ENCODE measurements at places on chromosomes 16 and 17. TPM values are rescaled to one million over a fixed set of nuclear protein-coding genes. Genes with fewer than 3 reads are reported as not detected.

The BAIAP3 gene
- 1.3 TPM for polyA plus RNA-seq

GRCh38 chr17:83025636-83026280, 53.7 kb upstream of the METRNL start:
- no peak for DNase-seq

DNA sequence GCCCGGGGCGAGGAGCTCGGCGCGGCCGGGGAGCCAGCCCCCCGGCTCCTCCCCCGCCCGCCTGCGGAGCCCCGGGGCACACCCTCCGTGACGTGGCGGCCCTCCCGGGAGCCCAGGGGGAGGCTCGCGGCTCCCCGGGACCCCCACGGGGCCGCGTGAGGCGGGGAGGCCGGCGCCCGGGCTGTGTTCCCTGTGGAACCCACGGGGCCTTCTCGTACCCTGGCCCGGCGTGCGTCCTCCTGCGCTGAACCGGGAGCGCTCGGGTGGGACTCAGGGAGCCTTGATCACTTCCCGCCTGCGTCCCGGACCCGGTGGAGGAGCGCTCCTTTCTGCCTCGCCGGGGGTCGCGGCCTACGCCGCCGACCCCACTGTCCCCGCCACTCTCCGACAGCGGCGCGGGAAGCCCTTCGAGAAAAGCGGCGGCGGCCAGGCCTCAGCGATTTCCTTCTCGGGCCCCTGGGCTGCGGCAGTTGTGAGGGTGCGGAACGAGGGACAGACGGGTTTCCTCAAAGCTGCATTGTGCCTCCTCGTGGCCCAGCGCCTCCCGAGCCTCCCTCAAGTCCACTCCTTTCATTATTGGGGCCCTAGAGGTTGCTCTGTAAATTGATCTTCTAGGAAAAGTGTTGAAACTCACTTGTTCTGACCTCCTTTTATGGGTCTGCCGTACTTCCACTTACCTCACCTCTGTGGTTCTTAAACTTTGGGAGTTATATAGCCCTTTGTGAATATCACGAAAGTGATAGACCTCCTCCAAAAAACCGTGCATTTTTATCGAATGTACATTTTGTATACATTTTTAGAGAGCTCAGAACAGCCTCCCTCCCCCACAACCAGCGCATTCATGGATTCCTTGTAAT, 597 bp downstream of the LIG3 start:
- DNase-seq = peak; percentile 80

The TP53TG3C gene
- polyA plus RNA-seq = not detected

GRCh38 chr17:63881935-63882601, at the start of gene GH2:
TSS of gene GH2 (minus strand) at chr17:63881944. CDS start at chr17:63881801, 143 bp downstream.
- peak; percentile 32 for DNase-seq

- no peak for DNase-seq
These were observed 29.7 kb upstream of the KIF2B start for GRCh38 chr17:53792997-53793396.

The PARN gene
- 15.0 TPM for polyA plus RNA-seq

GRCh38 chr17:6361733-6362132, 73.2 kb downstream of the AIPL1 start:
- no peak for DNase-seq

DNA sequence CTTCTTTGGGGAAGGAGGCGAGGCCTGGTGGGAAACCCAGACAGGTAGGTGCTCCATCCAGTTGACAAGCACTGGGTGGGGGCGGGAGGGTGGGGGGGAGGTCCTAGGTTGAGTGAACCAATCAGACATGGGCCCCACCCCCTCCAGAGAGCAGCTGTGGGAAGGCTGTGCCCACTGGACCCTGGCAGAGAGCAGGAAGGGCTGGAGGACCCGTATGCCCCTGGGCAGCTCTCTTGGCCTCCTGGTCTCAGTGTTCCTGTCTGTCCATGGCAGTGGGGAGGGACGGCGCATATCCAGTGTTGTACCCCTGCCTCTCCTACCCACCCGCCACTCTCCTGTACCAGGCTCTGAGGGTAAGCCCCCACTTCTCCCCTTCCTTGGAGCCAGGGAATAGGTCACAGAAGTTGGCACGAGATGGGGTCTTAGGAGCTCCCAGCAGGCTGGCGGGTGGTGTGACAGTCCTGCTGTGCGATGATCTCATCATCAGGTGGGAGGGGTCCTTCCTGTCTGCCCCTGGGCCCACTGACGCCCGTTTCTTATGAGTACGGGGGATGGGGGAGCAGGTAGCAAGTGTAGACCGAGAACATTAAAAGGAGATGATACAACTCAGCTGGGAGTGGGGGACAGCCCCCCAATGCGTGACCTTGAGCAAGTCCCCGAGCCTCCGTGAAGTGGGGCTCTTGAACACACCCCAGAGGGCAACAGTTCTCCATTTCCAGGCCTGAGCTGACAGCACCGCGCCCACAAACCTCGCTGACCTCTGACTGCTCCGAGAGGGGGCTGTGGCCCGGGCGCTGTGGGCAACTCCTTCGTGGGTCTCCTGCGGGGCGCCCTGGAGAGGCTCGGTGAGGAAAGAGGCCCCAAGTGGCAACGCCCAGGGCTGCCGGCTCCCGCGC, 1.2 kb upstream of the ZFPM1 start:
- DNase-seq = no peak

The AOC3 gene
- 17.4 TPM for polyA plus RNA-seq

DNA sequence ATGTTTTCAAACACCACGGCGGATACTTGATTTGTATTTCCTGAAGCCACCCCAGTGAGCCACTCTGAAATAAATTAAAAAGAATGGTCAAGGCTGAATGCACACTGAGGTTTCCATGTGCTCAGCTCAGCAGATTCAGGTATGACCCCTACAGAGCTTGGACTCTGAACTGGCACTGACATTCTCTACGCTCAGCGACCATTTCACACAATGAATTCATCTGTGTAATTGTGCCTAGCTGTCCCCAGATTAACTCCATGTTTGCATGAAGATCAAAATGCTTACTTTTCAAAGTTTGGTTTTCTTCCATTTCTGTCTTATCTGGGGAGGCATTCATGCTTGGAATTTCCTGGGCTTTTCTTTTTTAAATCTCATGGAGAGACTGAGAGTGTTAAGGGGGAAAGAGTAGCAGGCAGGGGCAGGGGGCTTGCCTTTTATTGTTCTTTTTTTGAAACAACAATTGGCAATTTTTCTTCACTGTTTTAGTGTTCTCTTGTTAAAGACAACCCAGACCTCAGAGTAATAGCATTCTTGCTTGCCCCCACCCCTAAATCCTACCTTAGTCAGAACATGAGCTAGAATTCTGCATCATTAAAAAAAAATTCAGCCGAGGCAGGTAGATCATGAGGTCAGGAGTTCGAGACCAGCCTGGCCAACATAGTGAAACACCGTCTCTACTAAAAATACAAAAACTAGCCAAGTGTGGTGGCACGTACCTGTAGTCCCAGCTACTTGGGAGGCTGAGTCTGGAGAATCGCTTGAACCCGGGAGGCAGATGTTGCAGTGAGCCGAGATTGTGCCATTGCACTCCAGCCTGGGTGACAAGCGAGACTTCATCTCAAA, 85.5 kb upstream of the HNF1B start:
- no peak for DNase-seq

GRCh38 chr17:70343114-70343513, 173.8 kb downstream of the KCNJ2 start:
- no peak for DNase-seq

The C1QTNF8 gene
- polyA plus RNA-seq = not detected

- no peak for DNase-seq
These were observed 27.7 kb upstream of the AKTIP start for GRCh38 chr16:53530741-53531140.

DNA sequence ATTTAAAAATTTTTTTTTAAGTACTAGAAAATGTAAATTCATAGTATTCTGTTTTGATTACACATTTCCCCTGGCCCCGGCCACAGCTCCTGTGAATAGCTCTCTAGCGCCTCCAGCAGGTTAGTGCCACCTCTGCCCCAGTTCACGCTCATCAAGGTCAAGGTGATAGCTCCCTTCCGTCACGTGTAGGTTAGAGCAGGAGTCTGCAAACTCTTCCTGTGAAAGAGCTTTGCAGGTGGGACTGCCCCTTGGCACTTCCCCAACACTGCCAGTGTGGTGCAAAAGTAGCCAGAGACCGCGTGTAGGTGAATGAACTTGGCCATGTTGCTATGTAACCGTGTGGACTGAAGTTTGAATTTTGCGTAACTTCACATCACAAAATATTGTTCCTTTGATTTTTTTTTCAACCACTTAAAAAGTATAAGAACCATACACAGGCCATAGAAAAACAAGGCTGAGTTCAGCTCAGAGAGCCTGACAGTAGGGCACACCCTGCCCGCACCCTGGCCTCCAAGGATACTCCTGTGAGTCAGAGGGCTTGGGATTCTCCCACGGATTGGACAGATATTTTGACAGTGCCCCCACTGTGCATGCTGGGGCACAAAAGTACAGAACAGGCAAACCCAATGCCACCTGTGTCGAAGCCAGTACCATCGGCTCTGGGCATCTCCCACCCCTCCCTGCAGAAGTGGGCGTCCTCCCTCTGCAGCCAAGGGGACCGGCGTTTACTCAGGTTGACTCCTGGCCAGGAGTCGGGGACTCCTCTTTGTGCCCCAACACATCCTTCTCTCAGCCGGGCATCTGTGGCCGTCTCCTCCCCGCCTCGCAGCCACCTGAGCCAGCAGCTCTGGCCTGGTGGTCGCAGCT, 92.0 kb upstream of the CHMP6 start:
- no peak for DNase-seq

- no peak for DNase-seq
These were observed 314.3 kb downstream of the RBFOX1 start for GRCh38 chr16:7646821-7647500.

- DNase-seq = no peak
These were observed 14.6 kb downstream of the GSE1 start for GRCh38 chr16:85627526-85628264.

All from muscle of arm (tissue), 14 donors.